NCI-H1417 treated with DMSO at 0.1 percent for 48 hours (cell line): ENCODE measurements at places on chromosomes 13 and 19.

DNA sequence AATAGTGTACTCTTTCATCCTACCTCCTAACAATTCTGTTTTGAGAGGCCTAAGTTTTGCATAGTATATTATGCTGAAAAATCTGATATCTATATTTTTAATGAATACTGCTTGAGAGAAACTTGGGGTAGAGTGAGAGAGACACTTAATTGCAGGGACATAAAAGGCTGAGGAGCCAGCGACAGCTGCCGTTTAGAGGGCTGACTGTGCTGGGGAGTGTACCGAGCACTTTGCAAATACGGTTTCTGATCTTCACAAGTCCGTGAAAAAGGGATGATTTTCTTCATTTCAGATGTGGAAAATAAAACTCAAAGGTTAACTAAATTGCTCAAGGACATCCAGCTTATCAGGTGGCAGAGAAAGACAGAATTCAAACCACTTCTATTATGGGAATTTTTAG, 97.4 kb downstream of the CAB39L start:
- DNase-seq, result no peak

- no peak for DNase-seq
These were observed 69.0 kb upstream of the NPAS1 start for GRCh38 chr19:46950526-46951170.

DNA sequence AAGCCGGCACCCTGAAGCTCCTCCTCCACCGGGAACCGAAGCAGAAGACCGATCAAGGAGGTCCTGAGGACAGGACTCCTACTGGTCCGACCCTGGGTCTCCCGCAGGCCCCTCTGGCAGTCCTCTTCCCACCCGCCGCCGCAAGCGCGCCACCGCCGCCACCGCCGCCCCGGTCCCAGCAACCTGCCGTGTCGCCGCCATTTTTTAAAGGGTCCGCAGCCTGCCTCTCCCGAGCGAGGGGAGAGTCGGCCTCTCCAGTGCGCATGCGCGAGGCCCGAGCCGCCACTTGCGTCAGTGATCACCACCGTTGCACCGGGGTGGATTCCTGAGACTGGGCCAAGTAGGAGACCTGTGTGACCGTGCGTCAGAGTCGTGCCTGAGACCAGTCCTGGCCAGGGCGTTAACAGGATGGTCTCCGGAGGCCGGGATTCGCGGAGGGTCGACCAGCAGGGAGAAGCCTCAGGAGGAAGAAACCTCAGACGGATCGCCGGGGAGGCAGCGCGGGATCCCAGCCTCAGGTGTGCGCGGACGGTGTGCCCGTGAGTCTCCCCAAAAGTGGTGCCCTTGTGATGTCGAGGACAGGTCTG, 51.6 kb downstream of the ZNF146 start:
- no peak for DNase-seq

GRCh38 chr19:15550929-15551292, 42.6 kb downstream of the CYP4F22 start:
- no peak for DNase-seq

- DNase-seq, result no peak
These were observed 19.6 kb downstream of the ERICH6B start for GRCh38 chr13:45595965-45596364.

- no peak for DNase-seq
These were observed 518.4 kb upstream of the SLITRK1 start for GRCh38 chr13:84400706-84401105.

DNA sequence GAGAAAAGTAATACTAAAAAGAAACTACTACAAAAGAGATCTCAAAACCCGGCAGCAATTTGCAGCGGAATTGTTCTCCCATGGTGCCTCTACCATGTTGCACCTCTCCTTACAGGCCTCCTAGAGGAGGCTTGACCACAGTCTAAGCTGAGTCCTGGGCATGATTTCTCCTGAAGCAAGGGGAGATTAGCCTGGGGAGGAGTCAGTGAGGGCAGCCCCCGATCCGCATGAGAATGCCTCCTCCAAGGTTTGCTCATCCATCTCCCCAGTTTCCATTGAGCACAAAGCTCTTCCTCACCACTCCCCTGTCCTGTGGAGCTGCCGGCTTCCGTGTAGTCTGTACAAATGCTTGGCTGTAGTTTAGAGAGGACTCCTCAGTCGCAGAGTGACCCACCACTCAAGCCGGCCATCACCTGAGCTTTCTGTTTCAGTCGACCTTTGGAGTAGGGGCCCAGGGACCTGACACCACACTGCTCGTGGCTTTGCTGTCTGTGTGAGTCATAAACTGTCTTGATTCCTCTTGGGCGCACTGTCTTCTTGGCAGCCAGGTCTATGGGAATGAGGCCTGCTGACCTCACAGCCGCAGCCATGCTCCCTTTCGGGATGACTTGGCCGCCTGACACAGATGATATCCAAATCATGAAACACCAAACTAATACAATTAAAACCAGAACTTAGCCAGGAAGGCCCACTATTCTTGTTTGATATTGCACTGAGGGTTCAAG, 72.3 kb downstream of the C1QTNF9 start:
- DNase-seq, result no peak

- DNase-seq, result peak; percentile 12
These were observed 170.0 kb upstream of the KL start for GRCh38 chr13:32845952-32846950.
